Activated CD4-positive, alpha-beta T cell treated with anti-CD3 and anti-CD28 coated beads, Interleukin-2, amount 10 ng/mL, durations not matched to agents 7 days and 5 days (primary cell): ENCODE measurements at places on chromosomes 6 and 20.

- DNase-seq, result no peak
Observed at GRCh38 chr20:36775196-36775595, 1.6 kb upstream of the DSN1 start.

DNA sequence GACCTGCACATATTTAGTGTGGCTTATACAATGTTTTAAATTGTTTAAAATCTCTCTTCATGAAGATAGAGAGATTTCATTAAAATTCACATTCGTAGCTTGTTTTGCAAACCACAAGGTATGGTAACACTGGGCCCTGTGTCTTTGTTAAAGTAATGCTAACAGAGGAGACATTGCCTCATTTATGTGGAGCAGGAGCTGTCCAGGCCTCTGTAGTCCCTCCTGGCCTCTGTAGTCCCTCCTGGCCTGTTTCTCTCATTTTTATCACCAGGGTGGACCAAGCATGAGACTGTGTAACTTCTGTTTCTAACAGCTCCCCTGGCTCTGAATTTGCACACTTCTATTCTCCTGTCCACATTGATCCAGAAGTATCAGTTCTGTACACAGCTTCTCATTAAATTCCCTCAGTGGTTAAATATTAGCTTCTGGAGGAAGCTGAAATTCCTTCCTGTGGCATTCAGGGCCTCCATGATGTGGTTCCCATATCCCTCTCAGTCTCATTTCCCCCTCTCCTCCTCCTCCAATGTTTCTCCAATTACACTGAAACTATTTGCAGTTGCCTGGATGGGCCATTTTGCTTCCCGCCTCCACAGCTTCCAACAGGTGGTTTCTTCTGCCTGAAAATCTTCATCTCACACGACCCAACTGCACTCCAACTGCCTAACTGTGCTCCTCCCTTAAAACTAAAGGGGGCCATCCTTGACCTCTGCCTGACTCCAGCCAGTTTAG lies 340.4 kb downstream of the SYNE1 start:
- DNase-seq, result no peak

GRCh38 chr6:140285471-140285870 lies 911.0 kb upstream of the CITED2 start:
- DNase-seq, result no peak

GRCh38 chr6:140445474-140446004 lies 1071.1 kb upstream of the CITED2 start:
- DNase-seq, result no peak

GRCh38 chr20:23046431-23046830 lies 3.0 kb downstream of the THBD start:
- DNase-seq, result no peak

GRCh38 chr20:38298768-38299288 lies 5.1 kb upstream of the BPI start:
- DNase-seq, result no peak

DNA sequence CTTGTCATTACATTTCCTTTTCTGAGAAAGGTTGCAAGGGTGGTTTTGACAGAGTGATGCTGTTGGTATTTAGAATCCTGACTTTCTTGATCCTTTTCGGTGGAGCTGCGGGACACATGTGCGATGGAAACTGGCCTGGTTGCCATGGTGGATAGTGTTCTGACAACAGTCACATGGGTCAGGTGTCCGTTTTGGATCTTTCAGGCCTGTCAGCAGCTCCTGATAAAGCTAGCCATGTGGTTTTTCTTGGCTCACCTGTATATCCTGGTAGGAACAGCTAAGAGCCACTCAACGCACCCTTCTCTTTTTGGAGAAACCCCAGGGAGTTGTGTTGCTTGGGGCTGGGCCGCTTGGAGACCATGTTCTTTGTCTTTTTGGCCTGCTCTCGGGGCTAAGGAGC lies 177.4 kb downstream of the MTFR2 start:
- DNase-seq, result no peak

DNA sequence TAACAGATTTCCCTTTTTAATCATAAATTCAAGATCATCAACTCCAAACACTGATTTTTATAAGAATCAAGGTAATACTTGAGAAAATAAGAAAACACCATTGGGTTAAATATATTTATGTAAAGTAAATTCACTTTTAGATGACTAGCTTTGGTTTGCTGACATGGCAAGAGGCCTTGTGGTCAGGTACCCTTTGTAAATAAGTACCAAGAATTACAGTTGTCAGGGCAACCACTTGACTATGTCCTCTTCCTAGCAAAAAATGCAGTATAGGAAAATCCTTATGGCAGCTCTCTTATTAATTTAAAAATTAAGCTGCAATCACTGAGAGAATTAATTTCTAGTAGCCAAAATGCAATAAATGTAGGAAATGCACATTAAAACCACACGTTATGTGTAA lies 153.8 kb downstream of the INSM1 start:
- no peak for DNase-seq

GRCh38 chr6:20954315-20954714 lies 420.1 kb downstream of the CDKAL1 start:
- no peak for DNase-seq

- DNase-seq, result no peak
Observed at GRCh38 chr6:110449541-110449895, 26.9 kb downstream of the SLC22A16 start.

- DNase-seq, result no peak
Observed at GRCh38 chr20:15288106-15288505, 950.7 kb upstream of the FLRT3 start.

DNA sequence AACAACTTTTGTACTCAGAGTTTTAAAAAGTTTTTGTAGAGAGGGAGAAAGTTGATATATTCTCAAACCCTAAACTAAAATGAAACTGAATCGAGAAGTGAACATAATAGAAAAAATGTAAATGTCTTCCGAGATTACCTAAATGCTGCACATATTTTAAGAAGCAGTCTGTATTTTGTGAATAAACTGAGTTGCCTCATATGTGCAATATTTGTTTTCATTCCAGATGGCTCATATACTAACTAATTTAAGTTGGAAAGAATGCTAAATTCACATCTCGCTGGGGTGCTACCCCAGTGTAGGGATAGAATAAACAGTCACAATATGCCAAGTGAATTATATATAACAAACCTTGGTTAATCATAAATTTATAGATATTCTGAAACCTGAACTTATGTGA lies 285.9 kb upstream of the THEMIS start:
- no peak for DNase-seq

- DNase-seq, result no peak
Observed at GRCh38 chr6:143465546-143465945, 14.9 kb downstream of the PEX3 start.

DNA sequence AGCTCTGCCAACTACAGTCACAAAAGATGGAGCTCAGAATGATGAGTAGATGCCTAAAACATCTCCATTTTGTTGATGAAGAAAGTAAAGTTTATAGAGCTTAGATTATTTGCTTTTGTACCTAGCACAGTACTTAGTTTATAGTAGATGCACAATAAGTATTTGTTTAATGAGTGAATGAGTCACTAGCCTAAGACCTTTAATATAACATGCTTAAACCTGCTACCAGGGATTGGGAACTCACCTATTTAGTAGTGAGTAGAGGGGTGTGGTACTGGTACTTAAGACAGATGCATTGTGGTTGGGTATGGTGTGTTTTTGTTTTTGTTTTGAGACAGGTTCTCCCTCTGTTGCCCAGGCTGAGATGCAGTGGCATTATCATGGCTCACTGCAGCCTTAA lies 35.8 kb downstream of the TRIM38 start:
- DNase-seq, result no peak

- no peak for DNase-seq
Observed at GRCh38 chr6:137637121-137637520, 142.9 kb upstream of the OLIG3 start.

- DNase-seq, result no peak
Observed at GRCh38 chr20:38139977-38140753, 24.9 kb downstream of the TGM2 start.

DNA sequence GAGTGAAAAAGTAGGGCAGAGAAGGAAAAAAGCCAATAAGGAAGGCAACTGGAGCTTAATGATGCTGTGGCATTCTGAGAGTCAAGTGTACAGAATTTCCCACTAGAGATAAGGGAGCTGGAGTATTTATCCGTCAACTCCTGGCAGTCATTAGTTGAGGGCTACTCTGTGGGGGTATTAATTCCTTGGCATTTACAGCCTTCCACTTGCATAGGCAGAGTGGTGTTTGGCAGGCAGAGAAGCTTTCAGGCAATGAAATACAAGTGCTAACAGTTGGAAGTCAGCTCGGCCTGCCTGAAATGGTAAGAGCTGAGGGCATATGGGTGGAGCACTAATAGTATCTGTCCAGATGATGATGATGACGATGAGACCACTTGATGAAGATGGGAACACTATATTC lies 207.3 kb upstream of the FLRT3 start:
- DNase-seq, result no peak

DNA sequence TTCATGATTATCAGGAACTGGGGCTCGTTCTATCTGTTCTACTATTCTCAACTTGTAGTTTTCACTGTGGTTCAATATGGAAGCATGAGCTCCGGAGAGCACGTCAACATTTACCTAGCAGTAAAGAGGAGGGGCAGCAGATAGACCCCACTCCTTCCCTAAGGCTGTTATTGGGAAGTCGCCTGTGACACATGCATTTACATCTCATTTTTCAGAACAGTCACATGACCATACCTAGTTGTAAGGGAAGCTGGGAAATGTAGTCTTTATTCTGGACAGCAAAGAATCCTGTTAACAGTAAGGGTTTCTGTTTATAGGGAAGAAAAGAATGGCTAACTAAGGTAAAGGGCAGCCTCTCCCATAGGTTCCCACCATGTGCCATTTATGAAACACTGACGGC lies 158.3 kb downstream of the ZFP64 start:
- DNase-seq, result no peak

GRCh38 chr20:44810391-44811149 lies at the start of gene RIMS4:
Gene RIMS4, minus strand, starts transcription at chr20:44810546. Its CDS starts 275 bp downstream, at chr20:44810271.
- DNase-seq, result no peak
